Right renal pelvis (tissue), 4 donors: ENCODE measurements at places on chromosomes 13 and 19. TPM values are rescaled to one million over a fixed set of nuclear protein-coding genes. Genes with fewer than 3 reads are reported as not detected.

The ZNF329 gene
- 26.1 TPM for polyA plus RNA-seq

The LRRC4B gene
- 29.8 TPM for polyA plus RNA-seq

The VSTM2B gene
- 0.65 TPM for polyA plus RNA-seq

The ADM5 gene
- 0.61 TPM for polyA plus RNA-seq

The IGFL2 gene
- not detected for polyA plus RNA-seq

GRCh38 chr13:90416519-90416918 lies 931.0 kb upstream of the MIR17HG start:
- no peak for DNase-seq

DNA sequence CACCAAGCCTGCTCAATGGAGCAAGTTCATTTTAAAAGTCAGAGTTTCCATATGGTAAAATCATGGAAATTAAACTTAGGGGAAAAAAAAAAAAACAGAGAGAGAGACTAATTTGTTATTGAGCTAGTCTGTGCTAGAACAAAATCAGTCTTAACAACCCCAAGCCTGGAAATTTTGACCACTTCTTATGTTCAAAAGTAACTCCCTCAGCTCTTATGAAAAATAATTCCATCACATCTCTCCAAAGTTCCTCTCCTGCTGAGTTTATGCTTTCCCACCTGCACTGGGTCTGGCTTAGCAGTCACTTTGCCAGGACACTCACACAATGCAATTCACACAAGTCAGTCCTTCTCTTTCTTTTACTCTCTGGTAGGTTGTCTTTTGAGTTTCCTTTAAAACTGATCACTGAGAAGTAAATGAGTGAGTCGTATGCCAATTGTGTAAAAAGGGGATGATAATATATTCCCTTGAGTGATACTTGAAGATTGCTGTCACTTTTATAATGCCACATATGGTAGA lies 92.6 kb downstream of the ENOX1 start:
- DNase-seq: no peak

DNA sequence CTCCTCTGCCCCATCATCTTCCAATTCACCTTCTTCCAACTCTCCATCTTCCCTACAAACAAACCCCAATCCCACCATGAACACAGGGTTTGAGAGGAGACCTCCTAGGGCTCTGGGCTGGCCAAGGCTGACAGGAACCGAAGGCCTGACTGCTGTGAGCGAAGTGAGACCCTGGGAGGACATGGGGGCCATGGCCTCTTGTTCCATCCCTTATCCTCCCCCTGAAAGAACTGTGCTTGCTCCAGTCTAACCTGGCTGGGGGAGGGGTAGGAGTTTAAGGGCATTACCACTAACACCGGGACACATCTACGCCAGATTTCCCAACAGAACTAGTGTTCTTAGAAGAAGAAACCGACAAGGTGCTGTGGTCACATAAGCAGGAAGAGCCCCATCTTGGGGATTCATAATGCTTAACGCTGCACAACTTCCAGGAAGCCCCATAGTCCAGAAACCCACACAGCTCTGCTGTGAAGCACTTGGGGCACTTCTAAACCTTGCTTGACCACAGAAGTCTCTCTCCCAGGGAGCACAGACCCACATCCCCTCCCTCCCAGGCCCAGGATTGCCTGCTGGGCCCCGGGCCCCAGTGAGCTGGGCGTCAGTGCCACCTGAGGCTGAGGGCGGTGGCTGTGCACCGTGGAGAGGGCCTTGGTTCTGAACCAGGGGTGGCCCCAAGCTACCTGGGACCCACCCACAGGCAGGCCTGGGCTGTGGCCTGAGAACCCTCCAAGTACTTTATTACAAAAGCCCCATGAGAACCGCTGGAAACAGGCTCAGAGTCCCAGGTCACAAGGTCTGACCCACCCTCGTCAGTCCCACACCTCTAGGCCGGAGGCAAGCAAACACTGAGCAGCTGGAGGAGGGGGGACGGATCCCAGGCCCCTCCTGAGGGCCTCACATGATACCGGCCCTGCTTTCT lies 18.8 kb downstream of the ZC3H4 start:
- no peak for DNase-seq

DNA sequence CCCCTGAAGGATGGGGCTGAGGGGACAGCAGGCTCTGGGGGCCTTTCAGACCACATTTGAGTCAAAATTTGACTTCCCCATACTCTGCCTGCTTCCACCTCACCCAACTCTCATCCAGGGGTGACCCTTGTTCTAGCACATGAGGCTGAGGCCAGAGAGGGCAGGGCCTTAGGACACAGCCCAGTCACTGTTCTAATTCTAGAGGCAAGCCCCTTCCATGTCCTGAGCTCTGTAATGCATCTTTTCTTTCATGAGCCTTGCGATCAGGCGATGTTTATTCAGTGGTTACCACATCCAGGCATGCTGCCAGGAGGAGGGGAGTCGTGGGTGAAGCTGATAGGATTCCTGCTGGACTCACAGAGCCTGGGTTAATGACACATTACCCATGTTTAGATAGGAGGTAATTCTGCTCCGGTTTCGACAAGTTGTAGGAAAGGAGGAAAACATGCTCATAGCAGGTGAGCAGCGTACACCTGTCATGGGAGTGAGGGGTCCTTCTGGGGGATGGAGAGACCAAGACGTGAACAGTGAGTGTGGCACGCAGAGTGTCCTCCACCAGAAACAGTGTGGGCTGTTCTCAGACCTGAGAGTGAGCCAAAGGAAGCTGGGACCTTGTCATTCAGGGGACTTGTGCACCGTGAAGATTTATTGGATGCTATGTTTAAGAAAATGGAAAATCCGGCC lies 9.3 kb downstream of the RPS9 start:
- peak; percentile 74 for DNase-seq

DNA sequence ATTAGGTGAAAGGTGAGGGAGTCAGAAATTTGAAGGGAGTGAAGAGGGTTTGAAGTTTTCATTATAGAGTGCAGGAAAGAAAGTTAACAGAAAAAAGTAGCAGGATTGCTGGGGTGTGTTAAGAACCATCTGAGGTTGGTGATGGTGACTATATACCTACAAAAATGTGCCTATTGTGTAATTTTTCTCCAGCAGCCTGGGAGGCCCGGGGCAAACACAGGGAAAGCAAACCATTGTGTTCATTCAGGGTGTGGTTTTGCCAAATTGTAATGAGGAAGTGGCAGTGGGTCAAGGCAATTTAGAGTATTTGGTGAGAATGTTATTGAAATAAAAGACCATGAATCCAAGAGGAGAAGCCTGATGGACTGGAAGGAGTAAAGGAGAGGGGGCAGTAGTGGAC lies 8.2 kb upstream of the SUCLA2 start:
- DNase-seq: no peak
